ENCODE measurements at places on chromosomes 6 and 20. TPM values are rescaled to one million over a fixed set of nuclear protein-coding genes. Genes with fewer than 3 reads are reported as not detected.
A peak's percentile ranks its signal among the peaks of the same experiment; 100 is the strongest.

OR2H2 gene
- not detected for total RNA-seq

GRCh38 chr6:6052216-6052615, 45.5 kb upstream of the NRN1 start:
- peaks cover 13% of the 10 kb centered on the region for H3K27me3 ChIP-seq
- H3K4me3 ChIP-seq: no peak overlapping the region
- H3K27ac ChIP-seq: no peak overlapping the region
- H3K4me1 ChIP-seq: no peaks in the 10 kb centered on the region

- no peaks in the 10 kb centered on the region for H3K4me1 ChIP-seq
- no peak overlapping the region for H3K27ac ChIP-seq
- H3K36me3 ChIP-seq: no peaks in the 10 kb centered on the region
Measured at GRCh38 chr20:16596991-16597390, 23.7 kb upstream of the KIF16B start.

DNA sequence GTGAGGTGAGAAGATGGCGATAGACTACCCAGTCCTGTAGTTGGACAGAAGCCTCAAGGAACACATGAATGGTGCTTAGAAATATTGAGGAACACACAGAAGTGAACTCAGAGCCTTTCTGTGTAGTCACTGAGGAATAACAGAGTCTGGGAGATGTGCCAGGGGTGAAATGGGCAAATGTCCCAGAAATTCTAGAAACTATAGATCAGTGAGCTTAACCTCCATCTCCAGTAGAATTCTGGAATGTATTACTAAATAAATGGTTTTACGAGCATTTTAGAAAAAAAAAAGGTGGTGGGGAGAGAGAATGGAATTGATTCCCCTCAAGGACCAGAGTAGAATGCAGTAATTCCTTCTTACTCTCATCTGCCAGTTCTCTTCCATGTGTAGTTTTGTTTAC, 380.0 kb downstream of the LMBRD1 start:
- DNase-seq: no peak
- H3K4me1 ChIP-seq: no peaks in the 10 kb centered on the region
- H3K4me3 ChIP-seq: no peak overlapping the region
- no peaks in the 10 kb centered on the region for H3K36me3 ChIP-seq
- H3K27me3 ChIP-seq: no peaks in the 10 kb centered on the region

GRCh38 chr20:48090314-48090713, 305.0 kb upstream of the SULF2 start:
- H3K27ac ChIP-seq: no peak overlapping the region
- no peak for DNase-seq
- no peaks in the 10 kb centered on the region for H3K4me1 ChIP-seq
- H3K27me3 ChIP-seq: peaks cover 13% of the 10 kb centered on the region

GRCh38 chr6:135909737-135910387, 58.4 kb downstream of the PDE7B start:
- no peak overlapping the region for H3K4me3 ChIP-seq
- no peaks in the 10 kb centered on the region for H3K36me3 ChIP-seq
- H3K27me3 ChIP-seq: no peaks in the 10 kb centered on the region
- H3K27ac ChIP-seq: no peak overlapping the region

- no peak overlapping the region for H3K27ac ChIP-seq
- DNase-seq: peak; percentile 42
- no peaks in the 10 kb centered on the region for H3K27me3 ChIP-seq
- no peaks in the 10 kb centered on the region for H3K4me1 ChIP-seq
- no peaks in the 10 kb centered on the region for H3K36me3 ChIP-seq
Measured at GRCh38 chr6:155177363-155177961, 86.4 kb upstream of the CLDN20 start.

Data from heart right ventricle (tissue), 16 donors.